GM12864 (cell line): ENCODE measurements at places on chromosomes 1 and 21.

- no peak for DNase-seq
These were observed 80.2 kb downstream of the RGS2 start for GRCh38 chr1:192889082-192889481.

DNA sequence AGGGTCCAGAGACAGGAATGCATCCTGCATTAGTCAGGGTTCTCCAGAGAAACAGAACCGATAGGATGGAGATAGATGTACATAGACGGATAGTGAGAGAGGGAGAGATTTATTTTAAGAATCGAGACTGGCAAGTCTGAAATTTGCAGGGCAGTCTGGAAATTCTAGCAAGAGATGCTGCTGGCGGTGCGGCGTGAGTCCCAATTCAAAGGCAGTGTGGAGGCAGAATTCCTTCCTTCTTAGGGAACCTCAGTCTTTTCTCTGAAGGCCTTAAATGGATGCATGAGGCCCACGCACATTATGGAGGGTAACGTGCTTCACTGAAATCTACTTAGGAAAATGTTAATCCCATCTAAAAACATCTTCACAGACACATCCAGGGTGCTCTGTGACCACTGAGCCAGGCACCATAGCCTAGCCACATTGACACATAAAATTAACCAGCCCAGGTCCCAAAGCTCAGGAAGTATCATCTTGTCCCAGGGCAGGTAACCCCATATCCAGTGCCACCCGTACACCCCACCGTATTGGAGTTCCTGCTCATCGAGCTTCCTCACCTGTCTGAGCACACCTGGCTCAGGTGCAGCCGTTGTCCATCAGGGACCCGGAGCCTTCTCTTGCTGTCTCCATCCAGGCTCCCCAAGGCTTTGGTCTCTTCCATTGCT lies 9.7 kb upstream of the PKNOX1 start:
- DNase-seq = no peak

DNA sequence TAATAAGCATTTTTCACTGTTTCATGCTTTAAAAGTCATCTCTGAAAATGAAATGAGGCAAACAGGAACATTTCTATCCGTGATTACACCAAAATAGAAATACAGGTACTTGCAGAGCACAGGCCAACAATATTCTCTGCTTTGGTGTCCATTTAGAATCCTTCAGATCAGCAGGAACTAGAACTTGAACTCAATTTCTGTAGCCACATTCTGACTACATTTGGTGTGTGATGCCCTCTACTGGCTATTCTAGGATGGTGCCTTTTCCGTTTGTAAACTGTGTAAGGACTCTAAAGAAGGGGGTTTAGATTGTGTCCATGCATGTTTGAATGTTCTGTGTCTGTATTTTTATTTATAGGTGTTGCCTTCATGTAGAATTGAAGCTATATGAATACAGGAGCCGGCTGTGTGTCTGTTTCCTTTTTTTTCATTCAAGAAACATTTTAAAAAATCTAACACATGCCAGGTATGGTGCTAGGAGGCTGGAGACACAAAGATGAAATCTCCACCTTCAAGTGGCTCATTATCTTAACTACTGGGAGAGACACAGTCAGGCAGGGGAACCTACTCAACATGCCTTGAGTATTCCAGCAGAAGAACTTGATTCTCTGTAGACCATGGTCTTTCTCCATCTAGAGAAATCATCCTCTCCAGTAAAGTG lies 7.6 kb upstream of the ZNF326 start:
- peak; percentile 57 for DNase-seq

GRCh38 chr1:196732526-196732925 lies 42.1 kb upstream of the CFHR3 start:
- no peak for DNase-seq

DNA sequence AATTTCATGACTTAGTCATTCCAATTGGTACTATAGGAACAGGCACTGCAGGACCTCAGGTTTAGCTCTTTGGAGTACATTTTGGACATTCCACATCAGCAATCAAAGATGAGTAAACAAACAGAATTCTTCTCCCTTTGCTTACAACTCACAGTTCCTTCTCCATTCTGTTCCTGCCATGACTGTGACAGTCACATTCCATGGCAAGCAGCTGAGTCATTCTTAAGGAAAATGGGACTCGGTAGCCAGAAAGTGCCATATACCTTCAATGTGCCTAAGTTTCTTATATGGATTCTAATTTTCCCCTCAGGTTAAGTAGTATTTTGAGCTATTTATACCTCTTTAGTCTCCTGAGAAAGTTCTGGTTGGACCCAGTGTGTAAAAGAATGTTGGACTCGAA lies 25.6 kb downstream of the CRCT1 start:
- DNase-seq = no peak

GRCh38 chr1:8468751-8469150 lies 150.8 kb downstream of the SLC45A1 start:
- DNase-seq = no peak

DNA sequence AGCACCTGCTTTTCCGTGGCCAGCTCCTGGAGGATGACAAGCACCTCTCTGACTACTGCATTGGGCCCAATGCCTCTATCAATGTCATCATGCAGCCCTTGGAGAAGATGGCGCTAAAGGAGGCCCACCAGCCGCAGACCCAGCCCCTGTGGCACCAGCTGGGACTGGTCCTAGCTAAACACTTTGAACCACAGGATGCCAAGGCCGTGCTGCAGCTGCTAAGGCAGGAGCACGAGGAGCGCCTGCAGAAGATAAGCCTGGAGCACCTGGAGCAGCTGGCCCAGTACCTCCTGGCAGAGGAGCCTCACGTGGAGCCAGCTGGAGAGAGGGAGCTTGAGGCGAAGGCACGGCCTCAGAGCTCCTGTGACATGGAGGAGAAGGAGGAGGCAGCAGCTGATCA lies 413 bp downstream of the UBL4B start:
- no peak for DNase-seq

- DNase-seq = no peak
These were observed 57.8 kb upstream of the KCNJ6 start for GRCh38 chr21:37974081-37974480.

DNA sequence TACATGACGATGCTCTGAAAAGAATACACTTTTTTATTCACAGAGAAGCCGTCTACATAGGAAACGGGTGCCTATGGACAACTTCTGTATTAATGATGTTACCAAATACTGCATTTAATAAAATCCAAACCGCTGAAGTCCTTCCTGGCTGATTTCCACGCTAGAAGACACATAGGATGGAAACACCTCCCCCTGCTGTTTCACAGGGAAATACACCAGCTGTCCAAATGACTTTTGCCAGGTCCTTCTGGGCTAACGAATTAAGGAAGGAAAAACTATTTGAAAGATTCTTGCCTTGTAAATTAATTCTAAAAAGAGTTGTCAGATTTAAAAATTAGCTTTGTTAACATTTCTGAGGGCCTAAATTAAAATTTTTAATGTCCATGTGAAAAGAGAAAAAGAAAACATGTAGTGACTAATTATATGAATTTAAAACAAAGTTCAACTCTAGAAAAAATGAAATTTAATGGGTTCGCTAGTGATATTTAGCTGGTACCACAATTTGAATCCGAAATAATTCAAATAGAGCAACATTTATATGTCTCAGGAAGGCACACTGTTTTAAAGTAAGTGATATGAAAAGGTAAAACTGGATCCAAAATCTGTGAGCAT lies 146.0 kb downstream of the RERE start:
- DNase-seq = no peak

DNA sequence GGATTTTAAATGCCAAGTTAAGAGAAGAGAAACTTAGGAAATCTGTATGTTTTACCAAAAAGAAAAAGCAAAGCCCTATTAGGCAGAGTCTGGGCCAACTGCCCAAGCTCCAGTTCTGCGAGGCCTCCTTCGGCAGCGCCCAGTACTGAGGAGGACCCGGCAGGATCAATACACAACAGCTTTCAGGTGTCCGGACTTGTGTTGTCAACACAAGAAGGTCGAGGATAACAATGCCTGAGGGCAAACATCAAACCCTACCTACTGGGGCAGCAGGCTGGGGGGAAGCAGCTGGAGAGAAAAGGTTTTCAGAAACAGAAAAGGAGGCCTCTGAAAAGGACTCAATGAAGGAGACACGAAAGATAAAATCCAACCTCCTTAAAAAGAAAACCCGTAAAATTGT lies 98.1 kb upstream of the GJB5 start:
- no peak for DNase-seq

GRCh38 chr1:58266242-58266641 lies 280.3 kb downstream of the OMA1 start:
- DNase-seq = no peak

DNA sequence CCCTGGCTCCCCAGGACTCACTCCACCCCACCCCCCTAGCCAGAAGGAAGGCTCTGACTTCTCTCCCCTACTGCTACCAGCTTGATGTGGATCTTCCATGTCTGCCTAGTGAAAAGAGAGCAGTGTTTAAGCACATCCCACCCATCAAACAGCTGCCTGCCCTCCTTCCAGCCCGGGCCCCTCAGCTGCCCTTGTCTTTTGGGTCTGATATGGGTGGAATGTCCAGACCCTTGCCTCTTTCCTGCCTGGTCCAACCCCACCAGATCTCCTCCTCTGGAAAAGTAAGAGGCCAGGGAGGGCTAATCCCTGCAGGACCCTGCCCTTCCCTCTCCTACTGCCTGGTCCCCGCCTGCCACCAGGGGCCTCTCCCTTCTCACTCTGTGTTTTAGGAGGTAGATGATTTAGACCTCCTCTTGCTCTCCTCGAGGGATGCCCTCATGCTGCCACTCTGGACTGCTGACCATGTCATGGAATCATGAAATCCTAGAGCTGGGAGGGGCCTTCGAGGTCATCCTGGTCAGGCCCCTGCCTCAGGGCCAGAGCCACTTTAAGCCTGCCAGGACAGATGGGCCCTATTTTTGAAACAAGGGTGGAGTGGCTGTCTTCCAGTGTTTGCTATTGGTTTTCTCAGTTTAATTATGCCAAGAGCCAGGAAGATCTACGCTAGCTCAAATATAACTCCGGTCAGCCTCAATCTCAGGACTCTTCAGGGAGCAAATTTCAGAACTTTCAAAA lies 15.8 kb upstream of the HSPG2 start:
- DNase-seq = no peak

- DNase-seq = no peak
These were observed 74.3 kb downstream of the SH3GLB1 start for GRCh38 chr1:86778569-86779239.

- DNase-seq = no peak
These were observed 26.5 kb downstream of the LRRN2 start for GRCh38 chr1:204659056-204659455.

DNA sequence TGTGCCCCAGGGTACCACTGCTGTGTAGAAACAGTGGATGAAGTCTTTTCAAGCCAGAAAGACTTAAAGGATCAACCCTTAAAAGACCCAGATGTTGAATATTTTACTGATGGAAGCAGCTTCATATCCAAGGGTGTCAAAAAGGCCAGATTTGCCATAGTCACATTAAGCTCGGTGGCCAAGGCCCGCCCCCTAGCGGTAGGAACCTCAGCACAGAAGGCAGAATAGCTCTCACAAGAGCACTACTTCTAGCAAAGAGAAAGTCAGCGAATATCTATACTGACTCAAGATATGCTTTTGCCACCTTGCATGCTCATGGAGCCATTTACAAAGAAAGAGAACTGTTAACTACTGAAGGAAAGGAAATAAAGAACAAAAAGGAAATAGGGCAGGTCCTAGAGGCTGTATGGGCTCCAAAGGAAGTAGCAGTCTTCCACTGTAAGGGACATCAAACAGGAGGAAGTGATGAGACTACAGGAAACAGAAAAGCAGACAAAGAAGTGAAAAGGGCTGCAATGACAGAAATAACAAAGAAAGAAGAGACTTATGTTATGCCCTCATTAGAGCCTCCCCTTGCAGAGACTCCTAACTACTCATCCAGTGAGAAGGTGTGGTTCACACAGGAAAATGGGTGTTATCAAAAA lies 90.5 kb downstream of the LIPI start:
- peak; percentile 16 for DNase-seq

GRCh38 chr1:85203573-85204171 lies 2.9 kb upstream of the SYDE2 start:
- DNase-seq = no peak

DNA sequence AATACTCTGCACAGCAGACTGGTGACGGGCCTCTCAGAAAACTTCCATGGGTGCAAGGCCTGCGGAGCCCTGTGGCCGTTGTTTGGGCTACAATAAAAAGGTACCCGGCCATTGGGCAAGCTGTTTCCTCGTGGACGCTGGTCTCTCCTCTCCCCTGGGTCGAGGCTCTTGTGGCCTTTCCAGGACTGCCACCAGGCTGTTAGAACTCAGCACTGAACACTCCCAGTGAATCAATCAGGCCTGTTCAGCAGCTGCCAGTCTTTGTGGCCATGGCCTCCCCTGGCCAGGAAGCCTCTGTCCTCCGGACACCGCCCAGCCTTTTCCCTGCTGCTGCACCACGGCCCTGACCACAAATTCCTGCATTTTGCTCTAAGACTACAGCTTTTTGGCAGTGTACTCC lies 33.0 kb upstream of the ACTRT2 start:
- DNase-seq = no peak

- peak; percentile 38 for DNase-seq
These were observed 64.0 kb upstream of the ZNF281 start for GRCh38 chr1:200473698-200474371.

GRCh38 chr1:55476445-55477015 lies 261.4 kb upstream of the USP24 start:
- no peak for DNase-seq

DNA sequence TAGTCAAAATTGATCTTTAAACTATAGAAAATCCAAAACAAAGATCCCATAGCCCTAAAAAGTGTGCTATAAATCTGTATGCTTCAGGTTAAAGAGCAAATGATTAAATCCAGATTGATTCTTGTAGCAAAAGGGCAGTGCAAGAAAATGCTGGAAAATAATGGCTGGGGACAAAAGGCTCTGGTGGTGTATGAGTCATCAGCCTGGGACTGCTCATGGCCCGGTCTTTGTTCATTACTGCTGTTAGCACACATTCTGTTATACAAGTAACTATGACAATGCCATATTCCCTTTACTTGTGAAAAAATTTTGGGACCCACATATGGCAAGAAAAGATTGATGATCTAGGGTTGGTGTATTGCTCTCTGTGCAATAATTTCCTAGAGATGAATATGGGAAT lies 89.1 kb downstream of the RWDD3 start:
- DNase-seq = no peak

DNA sequence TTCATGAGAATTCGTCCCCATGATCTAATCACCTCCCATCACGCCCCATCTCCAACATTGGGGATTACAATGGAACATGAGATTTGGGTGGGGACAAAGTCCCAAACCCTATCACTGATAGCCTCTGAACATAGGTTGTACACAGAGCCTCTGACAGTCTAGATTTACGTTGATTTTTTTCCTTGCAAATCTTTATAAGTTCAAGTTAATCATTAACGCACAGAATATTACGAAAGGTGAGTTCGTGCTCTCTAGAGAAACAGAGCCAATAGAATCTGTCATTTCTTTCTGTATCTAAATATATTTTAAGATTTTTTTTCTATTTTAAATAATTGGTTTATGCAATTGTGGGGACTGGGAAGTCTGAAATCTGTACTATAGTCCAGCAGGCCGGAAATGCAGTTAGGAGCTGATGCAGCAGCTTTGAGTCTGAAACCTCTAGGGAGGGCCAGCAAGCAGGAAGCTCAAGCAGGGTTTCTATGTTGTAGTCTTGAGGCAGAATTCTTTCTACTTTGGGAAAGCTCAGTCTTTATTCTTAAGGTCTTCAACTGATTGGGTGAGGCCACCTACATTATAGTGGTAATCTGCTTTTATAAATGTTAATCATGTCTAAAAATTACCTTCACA lies 61.0 kb downstream of the SELENOF start:
- DNase-seq = no peak

- DNase-seq = no peak
These were observed 160.9 kb upstream of the SYT6 start for GRCh38 chr1:114314576-114314975.
